ENCODE measurements at places on chromosomes 3 and 15.

- no peak for DNase-seq
Measured at GRCh38 chr3:187327845-187328244, 36.3 kb upstream of the MASP1 start.

DNA sequence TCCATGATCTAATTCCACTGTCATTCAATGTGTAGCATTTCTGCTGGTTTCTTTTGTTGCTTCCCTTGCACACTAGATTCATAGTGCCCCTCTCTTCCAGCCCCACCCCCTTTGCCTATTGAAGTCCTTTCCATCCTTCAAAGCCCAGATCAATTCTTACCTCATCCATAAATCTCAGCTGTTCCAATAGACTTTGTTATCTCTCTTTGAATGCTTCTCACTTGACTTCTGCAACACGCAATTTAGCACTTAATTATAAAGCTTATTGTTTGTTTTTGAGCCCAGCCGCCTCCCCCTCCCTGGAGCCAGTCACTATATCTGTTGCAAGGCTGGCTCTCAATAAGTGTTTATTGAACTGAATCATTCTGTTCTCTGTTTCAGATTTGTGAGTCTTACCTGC is 174.6 kb upstream of the TBL1XR1 start:
- no peak for DNase-seq

- no peak for DNase-seq
Measured at GRCh38 chr15:59179717-59180116, 26.9 kb upstream of the LDHAL6B start.

DNA sequence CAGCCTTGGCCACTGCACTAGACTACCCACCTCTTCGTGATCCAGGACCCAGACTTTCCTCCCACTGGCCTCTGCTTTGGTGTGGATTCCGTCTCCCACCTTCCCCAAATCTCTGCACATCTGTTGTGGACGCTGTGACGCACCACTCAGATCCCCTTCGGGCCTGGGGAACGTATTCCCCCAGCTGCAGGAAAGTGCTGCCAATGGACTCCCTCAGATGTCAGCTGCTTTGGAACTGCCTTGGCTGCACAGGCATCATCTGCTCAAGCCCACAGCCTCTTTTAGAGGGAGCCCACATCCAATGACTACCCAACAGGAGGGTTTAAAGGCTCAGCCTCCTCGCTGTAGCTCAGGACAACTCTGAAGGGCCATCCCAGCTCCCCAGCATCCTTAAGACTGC is 134.2 kb upstream of the RAD18 start:
- no peak for DNase-seq

- DNase-seq: no peak
Measured at GRCh38 chr3:9007213-9007612, 43.9 kb upstream of the RAD18 start.

- no peak for DNase-seq
Measured at GRCh38 chr3:18290157-18290556, 135.0 kb downstream of the SATB1 start.

GRCh38 chr3:44525060-44525459 is 29.9 kb upstream of the ZKSCAN7 start:
- no peak for DNase-seq

- no peak for DNase-seq
Measured at GRCh38 chr3:102529452-102529851, 94.6 kb downstream of the ZPLD1 start.

DNA sequence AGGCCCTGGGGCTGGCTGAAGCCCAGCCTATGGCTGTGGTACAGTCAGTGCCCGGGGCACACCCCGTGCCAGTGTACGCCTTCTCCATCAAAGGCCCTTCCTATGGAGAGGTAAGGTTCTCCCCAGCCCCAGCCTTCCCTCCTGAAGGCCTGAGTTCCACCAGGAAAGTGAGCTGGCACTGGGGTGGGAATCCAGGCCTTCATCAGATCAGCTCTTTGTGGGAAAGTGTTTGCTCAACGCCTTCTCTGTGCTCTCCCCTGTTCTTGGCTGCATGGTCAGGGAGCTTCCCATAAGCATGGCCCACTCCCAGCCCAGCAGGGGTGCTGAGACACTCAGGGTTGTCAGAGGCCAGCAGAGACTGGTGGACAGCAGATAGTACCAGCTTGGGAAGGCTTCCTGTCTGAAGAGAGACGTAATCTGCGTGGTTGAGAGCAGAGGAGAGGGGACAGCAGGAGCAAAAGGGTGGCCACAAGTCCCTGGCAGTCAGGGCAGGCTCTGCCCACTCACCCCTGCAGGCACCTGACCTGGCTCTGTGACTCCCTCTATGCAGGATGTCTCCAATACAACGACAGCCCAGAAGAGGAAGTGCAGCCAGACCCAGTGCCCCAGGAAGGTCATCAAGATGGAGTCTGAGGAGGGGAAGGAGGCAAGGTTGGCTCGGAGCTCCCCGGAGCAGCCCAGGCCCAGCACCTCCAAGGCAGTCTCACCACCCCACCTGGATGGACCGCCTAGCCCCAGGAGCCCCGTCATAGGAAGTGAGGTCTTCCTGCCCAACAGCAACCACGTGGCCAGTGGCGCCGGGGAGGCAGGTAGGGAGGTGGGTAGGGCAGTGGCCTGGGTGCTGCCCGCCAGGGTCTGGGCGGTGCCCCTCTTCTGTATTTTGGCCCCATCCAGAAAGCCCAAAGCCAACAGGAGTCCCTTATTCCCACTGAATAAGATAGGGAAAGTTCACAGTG is 38.4 kb downstream of the PML start:
- no peak for DNase-seq

DNA sequence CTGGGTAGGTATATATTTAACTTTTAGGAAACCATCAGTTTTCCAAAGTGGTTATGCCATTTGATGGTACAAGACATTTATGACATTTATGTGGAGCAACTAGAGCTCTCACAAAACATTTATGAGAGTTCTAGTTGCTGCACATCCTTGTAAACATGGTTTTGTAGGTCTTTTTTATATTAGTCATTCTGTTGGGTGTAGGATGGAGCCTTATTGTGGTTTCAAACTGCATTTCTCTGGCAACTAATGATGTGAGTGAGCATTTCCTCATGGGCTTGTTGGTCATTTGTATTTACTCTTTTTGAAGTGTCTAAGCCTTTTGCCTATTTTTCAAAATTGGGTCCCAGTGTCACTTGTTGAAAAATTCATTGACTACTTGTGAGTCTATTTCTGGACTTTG is 45.7 kb upstream of the MGLL start:
- no peak for DNase-seq

DNA sequence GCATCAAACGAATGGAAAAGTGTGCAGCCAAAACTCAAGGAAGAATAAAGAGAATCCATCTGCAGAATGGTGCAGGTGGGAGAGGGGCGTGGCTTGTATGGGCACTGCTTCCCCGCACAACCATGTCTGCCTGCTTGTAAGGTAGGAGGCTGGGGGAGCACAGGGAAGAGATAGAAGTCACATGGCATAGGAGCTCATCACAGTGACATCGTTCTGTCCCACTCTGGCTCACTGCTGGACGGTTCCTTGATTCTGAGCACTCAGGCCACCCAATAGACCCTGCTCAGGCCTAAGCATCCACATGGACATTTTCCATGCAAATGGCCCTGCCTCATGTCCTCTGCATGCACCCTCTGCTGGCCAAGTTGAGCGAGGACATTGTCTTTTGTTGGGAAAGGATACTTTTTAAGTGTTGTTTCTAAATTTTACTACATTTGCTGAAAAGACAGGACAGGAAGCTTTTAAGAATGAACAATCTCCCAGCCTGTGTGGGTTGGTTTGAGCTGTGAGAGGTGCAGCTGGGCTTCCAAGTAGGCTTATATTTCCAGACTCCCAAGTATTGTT is 3.1 kb downstream of the MYLK start:
- no peak for DNase-seq

DNA sequence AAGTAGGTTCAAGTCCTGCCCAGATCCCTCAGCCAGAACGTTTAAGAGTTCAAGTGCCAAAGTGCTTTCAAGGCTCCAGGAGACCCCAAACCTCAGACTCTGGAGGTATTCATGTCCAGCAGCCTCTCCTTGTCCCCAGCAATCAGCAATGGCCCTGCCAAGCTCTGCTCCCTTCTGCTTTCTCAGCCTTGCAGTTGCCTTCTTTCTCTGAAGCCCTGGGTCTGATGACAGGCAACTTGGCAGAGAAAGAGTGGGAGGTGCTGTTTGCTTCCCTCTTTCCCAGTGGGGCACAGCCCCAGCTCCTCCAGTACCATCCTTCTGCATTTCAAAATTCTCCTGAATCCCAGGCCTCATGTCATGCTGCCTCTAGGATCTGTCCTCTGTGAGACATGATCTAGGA is 40.2 kb downstream of the ATP2B2 start:
- DNase-seq: no peak

GRCh38 chr3:196050597-196050996 is 31.3 kb downstream of the TFRC start:
- DNase-seq: no peak

DNA sequence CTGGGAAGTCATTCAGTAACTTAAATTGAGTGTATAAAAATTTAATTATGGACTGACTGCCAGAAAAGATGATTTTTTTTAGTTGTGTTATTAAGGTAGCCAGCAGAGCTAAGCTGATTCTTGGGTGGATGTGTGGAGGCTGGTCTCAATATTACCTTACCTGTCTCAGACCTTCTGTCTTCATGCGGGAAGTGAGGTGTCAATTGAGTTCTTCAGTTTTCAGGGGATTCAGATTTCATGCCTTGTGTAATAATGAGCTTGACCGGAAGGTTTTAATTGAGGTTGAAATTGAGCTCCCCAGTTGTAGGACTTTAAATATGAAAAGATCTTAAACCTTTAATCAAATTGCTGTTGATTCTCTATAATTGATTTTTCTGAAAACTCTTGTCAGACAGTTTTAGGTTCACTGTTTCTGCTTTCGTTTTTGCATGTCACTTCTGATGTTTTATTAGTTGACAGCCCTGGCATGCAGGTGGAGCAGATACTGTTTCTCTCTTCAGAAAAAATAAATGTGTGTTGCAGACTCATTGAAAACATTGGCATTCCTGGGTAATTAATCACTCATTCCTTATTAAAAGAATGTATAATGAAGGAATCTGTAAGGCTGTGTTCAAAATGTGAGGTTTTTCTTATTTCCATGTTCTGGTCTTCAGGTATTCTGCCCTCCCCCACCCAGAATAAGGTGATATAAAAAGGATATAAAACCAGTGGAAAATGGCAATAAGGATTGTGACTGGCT is 54.5 kb downstream of the PSMD6 start:
- no peak for DNase-seq

DNA sequence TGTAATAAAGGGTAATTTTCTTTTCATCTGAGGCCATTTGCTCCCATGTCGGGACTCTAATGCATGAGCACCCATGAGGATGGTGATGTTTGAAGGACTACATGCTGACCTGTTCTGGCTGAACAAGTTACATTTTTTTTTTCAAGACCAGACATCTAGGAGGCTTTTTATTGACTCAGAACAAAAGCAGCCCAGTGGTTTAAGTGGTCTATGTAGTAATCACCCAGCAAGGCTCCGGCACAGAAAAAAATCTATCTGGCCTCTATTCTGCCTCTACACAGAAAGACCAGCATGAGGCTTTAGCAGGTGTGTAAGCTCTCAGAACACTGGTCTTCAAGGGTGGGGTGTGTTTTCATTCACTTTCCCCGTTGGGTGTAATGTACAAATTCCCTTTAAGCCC is 95.1 kb upstream of the ZBED2 start:
- DNase-seq: no peak

- no peak for DNase-seq
Measured at GRCh38 chr3:120688121-120688520, 6.1 kb upstream of the HGD start.

GRCh38 chr3:36250191-36250590 is 130.1 kb upstream of the STAC start:
- DNase-seq: no peak

DNA sequence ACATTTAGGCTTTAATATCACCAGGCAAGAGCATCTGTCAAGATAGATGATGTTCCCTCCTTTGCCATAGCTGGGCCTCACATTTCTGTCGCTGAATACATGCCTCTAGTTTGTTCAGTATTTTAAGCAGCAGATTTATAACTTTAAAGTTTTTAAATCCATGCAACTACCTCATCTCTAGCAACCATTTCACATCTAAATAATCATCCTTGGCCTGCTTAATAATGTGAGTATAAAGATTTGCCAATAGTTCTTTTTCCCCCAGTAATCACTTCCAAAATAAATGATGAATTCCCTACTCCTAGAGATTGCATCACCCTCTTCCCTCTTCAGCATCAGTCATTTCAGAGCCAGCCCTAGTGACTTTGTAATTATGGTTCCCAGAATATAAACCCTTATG is 36.2 kb upstream of the FILIP1L start:
- no peak for DNase-seq

DNA sequence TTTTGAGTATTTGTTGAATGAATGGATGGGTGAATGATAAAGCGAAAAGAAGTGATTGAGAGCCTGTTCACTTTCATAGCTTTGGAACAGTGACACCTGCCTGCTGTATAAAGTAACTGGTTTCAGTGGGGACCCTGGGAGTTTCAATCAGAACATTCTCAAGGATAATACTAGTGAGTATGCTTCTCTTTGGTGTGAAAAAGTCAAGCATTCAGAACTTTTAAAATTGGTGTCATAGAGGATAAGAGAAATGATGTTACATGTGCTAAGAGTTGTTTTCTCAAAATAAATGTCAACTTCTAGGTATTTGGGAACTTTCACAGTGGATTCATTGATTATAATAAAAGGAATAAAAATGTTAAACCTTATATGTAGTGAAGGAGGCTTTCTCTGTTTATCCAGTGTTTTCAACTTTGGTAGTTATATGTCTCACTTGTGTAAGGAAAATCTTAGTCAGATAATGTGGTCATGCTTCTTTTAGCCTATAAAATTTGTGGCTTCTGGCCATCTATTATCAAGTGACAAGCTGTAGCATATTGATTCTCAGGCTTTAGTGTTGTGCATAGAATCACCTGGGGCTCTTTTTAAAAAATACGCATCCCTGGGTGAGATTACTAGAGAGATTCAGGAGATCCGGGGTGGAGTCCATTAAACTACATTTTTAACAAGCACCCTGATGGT is 11.9 kb downstream of the LRCH3 start:
- no peak for DNase-seq

- no peak for DNase-seq
Measured at GRCh38 chr15:28955993-28956421, 70.2 kb downstream of the APBA2 start.

DNA sequence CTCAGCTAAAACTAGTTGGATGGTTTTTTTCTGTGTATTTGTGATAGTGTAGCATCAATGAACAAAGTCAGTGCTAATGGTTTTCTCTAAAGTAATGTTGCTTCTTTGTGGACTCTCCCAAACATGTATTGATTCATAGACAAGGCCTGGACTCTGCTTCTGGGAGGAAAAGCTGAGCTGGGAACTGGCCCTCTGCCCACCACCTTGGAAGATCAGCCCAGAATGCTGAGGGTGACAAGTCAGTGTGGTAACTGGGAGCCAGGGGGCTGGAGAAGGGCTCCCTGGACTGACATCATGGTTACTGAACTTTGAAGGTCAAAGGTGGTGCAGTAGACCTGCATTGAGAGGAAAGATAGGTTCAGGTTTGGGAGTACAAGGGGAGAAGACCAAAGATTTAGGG is 3.0 kb downstream of the ARHGAP31 start:
- DNase-seq: no peak

Data from progenitor cell of endocrine pancreas (in vitro differentiated cells).